ENCODE measurements at places on chromosomes 16 and 17. TPM values are rescaled to one million over a fixed set of nuclear protein-coding genes. Genes with fewer than 3 reads are reported as not detected.

The ASB16 gene
- 3.9 TPM for total RNA-seq

The SOX8 gene
- 10.1 TPM for total RNA-seq

The FA2H gene
- not detected for total RNA-seq

The UMOD gene
- not detected for total RNA-seq

The KRT32 gene
- total RNA-seq = not detected

The TEDC2 gene
- not detected for total RNA-seq

The ITGB3 gene
- total RNA-seq = 68.1 TPM
